ENCODE measurements at places on chromosomes 12 and 14.

- no peak for DNase-seq
Observed at GRCh38 chr14:38775986-38776385, 327.0 kb downstream of the SEC23A start.

- no peak for DNase-seq
Observed at GRCh38 chr12:47747126-47747525, 11.6 kb downstream of the RAPGEF3 start.

- peak; percentile 41 for DNase-seq
Observed at GRCh38 chr14:77848031-77848430, 48.1 kb downstream of the ADCK1 start.

- peak; percentile 55 for DNase-seq
Observed at GRCh38 chr14:88005978-88006851, 1.3 kb downstream of the GPR65 start.

- peak; percentile 38 for DNase-seq
Observed at GRCh38 chr14:57749267-57749666, 116.6 kb downstream of the SLC35F4 start.

DNA sequence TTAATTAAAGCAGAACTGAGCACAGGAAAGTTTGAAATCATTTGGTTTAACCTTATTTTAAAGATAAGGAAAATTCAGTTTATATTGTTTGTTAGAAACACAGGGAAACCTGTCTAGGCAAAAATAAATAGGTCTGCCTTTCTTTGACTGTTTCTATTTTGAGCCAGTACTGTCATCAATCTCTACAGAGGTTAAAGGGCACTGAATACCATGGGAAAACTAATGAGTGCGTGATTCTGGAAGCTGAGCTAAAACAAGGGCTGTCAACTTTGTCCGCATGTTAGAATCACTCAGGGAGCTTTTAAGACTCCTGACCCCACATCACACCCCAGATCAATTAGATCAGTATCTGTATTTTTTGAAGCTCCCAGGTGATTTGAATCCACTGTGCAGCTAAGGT lies 38.8 kb downstream of the NOPCHAP1 start:
- no peak for DNase-seq

DNA sequence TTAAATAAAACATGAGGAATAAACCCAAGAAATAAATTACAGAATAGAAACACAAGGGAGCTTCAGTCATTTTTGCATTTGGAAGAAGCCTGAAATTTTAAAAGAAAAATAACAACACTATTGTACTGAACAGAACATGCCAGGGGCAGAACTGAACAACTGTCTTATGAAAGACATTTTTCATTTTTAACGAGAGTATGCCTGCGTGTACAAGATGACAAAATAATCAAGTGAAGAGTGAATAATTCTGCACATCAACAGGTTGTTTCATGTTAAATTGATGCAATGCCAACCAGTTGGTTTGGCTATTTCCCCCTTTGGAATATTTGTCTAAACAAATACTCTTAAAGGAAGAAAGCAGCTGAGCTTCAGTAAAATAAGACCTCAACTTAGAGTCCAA lies 103.3 kb upstream of the BTG1 start:
- DNase-seq, result no peak

DNA sequence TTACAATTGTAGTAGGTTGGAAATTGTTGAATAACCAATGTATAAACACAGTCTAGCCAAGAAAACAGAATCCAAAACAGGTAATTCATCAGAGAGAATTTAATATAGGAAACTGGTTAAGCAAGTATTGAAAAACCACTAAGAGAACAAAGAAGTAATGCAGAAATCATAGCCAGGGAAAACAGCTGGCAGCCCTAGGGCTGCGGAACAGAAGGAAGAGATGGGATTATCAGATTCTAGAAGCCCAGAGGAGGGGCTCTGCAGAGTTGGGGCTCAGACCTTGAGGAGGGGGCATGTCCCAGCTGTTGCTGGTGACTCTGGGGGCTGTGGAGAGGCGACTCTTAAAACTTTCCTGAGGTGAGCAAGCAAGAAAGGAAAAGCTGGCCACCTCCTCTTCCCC lies 49.4 kb downstream of the CD9 start:
- no peak for DNase-seq

- DNase-seq, result no peak
Observed at GRCh38 chr14:93778856-93779629, 9.2 kb downstream of the PRIMA1 start.

DNA sequence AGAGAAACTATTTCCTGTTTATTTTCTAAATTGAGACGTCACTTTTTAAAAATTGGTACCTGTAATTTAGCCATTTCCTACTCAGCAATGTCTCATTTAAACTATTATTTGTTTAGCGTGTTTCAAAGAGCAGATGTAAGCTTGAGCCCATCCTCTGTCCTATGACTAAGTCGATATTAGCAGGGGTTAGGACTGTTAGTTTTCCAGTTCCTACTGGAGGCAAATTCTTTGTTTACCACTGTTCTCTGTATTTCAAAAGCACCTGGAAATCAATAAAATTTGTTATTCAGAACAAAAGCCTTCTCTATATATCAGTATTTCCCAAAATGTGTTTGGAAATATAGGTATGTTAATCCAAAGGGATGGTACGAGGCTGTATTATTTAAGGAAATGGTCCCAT lies 42.4 kb downstream of the MDM2 start:
- DNase-seq, result no peak

DNA sequence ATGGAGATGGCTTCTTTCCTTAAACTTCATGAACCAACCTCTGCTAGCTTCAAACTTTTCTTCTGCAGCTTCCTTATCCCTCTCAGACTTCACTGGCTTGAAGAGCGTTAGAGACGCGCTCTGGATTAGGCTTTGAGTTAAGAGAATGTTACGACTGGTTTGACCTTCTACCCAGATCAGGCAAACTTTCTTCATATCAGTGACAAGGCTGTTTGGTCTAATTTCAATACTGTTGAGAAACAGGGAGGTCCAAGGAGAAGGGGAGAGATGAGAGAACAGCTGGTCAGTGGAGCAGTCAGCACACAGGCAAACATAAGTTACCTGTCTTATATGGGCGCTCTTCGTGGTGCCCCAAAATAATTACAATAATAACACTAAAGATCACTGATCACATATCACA lies 14.9 kb downstream of the SCAF11 start:
- no peak for DNase-seq

GRCh38 chr12:105067511-105068031 lies 16.7 kb downstream of the ALDH1L2 start:
- DNase-seq, result peak; percentile 11

- DNase-seq, result peak; percentile 74
Observed at GRCh38 chr12:3041558-3042164, 35.5 kb upstream of the TSPAN9 start.
